SK-N-DZ (cell line): ENCODE measurements at places on chromosomes 16 and 17.

DNA sequence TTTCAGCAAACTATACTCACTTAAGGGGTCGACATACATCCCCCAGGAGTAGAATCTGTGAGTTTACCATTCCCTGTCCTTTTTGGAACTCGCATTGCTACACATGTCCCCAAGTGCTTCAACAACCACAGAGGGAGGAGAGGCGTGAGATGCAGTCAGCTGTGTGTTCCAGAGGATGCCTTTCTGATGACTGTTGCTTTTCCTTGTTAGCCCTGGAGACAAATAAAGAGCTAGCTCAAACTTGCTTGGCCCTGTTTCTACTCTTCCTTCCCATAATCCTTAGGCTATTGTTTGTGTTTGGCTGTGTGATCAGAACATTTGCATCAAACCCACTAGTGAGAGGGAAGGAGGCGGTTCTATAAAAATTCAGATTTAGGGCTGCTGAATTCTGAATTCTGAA lies 264.0 kb downstream of the ENGASE start:
- DNase-seq = no peak

- no peak for DNase-seq
Measured at GRCh38 chr17:65664266-65664665, 102.8 kb upstream of the AXIN2 start.

GRCh38 chr17:67164302-67164701 lies 80.7 kb downstream of the HELZ start:
- DNase-seq = no peak

DNA sequence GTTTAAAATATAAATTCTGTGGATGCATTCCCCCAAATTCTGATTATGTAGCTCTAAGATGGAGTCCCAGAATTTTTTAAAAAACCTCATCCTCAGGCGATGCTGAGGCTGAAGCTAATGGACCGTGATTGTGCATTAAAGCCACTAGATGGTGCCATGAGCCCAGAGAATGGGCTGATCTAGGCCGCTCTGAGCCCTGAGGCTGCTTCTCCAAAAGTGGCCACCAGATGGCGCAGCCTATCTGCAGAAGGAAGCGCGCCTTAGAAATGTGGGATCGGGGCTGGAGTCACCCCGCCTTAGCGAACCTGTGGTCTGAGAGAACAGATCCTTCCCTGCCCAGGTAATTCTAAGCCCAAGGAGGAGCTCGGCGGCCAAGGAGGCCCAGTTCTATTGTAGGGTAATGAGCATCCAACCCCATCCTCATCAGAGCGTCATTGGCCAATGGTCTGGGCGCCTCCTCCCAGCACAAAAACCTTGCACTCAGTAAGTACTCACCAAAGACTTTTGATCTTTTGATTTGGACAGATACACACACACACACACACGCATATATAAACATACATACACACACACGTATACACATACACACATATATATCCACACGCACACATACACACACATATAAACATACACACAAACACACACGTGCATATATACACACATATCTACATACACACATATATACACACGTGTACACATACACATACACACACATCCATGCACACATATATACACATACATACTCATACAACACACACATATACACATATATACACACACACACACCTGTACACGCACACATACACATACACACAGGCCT lies 13.7 kb upstream of the MMP2 start:
- peak; percentile 84 for DNase-seq

- no peak for DNase-seq
Measured at GRCh38 chr17:63631626-63632025, 9.4 kb downstream of the MAP3K3 start.

DNA sequence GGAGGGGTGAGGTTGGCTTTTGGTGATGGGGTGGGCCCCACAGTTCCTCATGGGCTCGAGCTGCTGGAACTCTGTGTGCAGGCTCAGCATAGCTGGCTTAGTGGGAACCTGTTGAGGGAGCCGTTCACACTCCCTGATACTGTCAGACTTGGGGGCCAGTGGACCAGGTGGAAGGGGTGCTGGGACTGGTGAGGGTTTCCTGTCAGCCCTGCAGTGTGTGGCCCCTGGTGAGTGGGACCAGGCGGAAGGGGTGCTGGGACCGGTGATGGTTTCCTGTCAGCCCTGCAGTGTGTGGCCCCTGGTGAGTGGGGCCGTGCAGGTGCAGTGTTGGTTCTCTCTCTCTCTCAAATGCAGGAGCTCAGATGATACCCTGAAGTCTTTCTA lies 45.1 kb upstream of the ZNF750 start:
- no peak for DNase-seq

DNA sequence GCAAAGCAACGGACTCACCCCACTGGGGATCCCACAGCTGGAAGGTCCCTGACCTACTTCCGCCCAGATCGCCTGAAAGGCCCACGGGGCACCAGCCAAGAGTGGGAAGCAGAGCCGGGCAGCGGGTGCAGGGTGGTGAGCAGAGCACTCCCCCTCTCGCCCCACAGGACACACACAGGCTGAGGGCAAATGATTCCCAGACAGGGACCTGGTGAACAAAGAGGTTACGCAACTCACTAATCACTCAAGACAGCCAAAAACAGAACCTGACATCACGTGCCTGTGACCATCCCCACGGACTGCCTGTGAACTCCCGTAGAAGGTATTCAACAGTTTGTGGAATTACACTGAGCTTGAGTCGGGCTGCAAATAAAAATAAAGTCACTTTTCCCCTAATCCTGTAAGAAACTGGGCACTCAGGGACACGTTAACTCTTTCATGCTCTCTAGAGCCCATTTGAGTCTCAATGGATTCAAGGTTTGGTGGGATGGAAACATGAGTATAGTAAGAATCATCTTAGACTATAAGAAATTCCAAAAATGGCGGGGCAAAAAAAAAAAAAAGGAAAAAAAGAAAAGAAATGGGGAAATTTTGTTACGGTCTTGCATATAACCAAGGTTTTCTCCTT lies 396.1 kb downstream of the SOX9 start:
- no peak for DNase-seq

DNA sequence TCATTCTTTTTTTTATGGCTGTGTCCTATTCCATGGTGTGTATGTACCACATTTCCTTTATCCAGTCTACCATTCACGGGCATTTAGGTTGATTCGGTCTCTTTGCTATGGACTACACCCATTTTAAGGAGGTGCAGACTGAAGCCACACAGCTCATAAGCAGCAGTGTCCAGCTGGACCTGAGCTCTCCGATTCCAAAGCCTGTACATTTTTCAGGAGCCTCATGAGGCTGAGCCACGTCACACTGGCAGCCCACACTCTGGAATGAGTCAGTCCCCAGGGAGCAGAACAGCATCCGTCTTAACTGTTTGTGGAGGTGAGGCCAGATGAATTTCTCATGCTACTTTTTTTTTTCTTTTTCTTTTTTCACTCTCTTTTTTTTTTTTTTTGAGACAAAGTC lies 116.1 kb downstream of the C16orf95 start:
- DNase-seq = no peak

DNA sequence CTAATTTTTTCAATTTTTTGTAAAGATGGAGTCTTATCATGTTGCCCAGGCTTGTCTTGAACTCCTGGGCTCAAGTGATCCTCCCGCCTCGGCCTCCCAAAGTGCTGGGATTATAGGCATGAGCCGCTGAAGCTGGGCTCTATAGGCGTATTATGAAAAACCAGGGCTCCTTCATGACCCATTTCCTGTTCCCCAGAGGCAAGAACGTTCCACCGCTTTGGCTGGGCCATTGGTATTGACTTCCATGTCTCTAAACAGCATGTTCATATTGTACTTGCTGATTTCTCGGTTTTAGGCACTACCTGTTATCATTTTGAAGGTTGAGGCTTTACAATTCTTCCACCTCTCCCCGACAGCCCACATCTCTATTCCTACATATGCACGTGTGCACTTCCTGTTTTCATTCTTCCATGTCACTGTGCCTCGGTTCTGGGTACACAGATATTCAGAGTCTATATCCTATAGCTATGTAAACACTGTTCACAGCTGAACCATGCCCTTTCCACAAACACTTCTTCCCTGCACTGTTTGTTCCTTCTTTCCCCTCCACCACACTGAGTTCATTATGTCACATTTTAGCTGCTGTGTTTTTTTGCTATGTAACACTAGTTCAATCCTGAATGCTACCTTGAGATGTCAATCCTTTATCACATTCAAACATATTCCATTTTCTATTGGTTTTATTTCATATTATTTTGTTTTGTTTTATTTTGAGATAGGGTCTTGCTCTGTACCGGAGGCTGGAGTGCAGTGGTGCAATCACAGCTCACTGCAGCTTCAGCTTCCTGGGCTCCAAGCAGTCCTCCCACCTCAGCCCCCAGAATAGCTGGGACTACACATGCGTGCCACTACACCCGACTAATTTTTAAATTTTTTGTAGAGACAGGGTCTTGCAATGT lies 16.8 kb upstream of the MAPK3 start:
- no peak for DNase-seq

DNA sequence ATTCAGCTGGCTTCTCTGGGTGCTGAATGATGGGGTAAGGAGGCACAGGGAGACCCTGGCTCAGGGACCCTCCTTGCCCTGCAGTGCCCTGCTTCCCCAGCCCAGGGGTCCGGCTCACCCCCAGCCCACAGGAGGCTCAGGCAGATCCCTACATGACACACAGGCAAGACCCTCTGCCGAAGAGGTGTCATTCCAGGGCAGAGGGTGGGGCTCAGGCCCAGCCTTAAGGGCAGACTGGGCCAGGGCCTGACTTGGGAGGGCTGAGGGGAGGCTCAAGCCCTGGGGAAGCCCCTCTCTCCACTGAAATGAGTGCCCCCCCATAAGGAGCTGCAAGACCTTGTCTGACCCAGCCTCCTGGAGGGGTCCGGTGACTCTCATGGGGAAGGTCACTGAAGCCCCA lies 30.3 kb upstream of the KSR1 start:
- DNase-seq = no peak

GRCh38 chr16:67644038-67644437 lies 906 bp upstream of the CARMIL2 start:
- no peak for DNase-seq

- DNase-seq = no peak
Measured at GRCh38 chr16:72979974-72980373, 68.0 kb downstream of the ZFHX3 start.

GRCh38 chr16:54211203-54211602 lies 75.4 kb downstream of the IRX3 start:
- no peak for DNase-seq

- DNase-seq = no peak
Measured at GRCh38 chr17:64399071-64399766, 8.6 kb upstream of the PECAM1 start.

DNA sequence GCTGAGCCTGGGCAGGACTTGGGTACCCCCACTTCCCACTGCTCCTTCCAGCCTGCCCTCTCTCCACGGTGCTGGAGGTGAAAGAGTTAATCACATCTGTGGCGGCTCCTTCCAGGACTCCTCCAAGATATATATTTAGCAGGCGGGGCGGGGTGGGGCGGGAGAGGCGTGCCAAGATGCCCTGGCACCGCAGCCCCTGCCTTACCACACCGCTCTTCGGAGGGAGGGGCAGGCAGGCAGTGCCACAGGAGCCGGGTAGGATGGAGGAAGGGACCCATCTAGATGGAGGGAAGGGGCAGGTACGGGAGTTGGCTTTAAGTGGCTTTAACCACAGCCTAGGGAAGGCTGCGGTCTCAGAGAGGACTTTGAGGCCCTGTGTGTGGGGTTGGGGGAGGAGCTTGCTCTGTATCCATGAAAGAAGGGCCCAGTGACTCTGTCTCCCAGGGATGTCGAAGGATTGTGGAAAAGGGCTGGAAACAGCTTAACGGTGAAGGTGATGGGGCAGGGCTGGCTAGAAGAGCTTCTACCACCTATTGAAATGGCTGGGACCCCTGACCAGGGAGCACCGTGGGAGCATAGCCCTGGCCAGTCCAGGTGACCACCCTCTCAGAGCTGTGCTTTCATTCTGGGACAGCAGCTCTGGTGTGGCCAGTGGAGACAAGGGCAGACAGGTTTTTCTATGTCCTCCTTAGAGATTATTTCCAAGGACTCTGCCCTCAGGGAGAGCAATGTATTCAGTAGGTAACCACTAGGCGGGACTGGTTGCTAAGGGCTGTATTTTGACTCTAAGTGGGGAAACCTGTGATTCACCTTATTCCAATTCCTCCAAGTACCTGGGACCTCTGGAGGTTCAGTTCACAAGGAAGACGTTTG lies 13.0 kb downstream of the GPR142 start:
- no peak for DNase-seq

GRCh38 chr17:34926661-34927060 lies 34.6 kb downstream of the CCT6B start:
- DNase-seq = no peak

DNA sequence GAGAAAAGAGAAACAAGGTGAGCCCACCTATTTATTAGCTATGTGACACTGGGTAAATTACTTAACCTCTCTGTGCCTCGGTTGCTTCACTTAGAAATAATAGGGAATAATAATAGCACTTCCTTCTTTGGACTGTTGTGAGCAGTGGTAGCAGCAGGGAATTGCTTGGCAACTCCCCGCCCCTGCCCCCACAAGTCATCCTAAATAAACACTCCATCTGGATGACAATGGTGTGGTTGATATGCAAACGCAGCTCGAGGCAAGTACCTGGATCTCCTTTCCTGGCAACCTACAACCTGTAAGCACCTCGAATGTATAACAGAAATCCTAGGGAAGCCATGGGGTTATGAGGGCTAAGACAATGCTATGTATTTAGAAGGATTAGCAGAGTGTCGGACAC lies 9.1 kb downstream of the TEKT3 start:
- DNase-seq = no peak

DNA sequence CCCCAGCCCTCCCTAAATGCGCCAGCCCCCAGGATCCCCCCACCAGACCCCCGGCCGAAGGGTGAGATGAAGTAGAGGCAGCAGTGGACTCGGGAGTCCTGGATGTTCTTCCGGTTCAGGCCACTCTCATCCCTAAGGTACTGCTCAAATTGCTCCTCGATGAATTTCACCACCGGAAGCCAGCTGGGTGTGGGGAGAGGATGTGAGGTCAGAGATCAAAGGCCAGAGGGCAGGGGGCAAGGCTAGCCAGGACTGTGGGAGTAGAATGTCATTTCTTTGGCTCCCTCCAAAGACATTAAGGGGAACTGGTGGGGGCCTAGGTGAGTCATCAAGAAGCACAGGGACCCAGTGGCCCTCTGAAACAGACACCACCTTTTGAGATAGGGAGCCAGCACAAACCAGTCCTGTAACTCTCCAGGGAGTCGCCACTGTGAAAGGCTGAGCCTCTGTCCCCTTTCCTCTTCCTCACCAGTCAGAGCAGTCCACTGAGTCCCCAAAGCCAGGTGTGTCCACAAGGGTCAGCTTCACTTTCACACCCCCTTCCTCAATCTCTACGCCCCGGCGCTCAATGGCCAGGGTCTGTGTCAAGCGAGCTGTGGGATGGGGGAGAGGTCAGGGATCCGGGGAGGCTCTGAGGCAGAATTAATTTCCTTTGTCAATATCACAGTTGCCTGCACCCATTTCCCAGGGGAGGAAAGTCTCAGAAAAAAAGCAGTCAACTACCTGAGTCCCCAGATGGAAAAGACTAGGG lies 895 bp downstream of the SEPTIN1 start:
- DNase-seq = no peak

- DNase-seq = no peak
Measured at GRCh38 chr16:67108931-67109406, 772 bp upstream of the PHAF1 start.

DNA sequence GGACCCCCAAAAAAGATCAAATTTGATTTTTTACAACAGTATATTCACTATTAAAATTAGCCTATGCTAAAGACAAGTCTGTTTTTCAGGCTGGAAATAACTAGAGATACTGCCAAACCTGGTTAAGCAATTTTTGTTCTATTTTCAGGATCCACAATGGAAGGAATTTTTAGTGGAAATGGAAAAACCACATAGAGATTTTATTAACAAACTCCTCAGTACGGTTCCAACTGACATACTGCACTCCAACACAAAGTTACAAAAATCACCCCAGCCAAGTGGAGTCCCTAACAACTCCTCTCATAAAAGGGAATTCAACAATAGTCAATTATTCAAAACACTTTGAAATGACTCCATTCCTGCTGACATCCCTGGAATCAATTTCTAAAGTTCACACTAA lies 101.6 kb upstream of the TOB1 start:
- DNase-seq = no peak
